Stimulated activated CD8-positive, alpha-beta memory T cell treated with anti-CD3 and anti-CD28 coated beads, Interleukin-4, amount 100 ng/mL, for 48 hours (primary cell): ENCODE measurements at places on chromosomes 4 and X.
A peak's percentile ranks its signal among the peaks of the same experiment; 100 is the strongest.

DNA sequence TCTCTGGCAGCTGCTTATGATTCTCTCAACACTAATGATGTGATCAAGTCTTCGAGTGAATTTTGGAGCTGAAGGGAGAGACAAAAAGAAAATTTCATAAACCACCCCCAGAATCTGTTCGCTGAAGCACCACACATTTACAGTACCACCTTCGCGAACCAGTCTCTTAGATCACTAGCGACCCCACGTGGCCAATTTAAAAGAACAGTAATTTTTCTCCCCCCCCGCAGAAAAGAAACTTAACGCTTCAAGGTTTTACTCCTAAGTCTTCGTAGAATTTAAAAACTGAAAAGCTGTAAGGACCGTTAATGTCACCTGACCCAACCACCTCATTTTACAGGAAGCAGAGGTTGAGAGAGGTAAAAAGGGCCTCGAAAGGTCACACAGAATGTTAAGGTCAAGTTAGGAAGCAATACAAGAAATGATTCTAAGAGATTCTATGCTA, 187.5 kb downstream of the QDPR start:
- DNase-seq: peak; percentile 68

- DNase-seq: no peak
Observed at GRCh38 chr4:53422367-53422766, 44.9 kb downstream of the FIP1L1 start.

DNA sequence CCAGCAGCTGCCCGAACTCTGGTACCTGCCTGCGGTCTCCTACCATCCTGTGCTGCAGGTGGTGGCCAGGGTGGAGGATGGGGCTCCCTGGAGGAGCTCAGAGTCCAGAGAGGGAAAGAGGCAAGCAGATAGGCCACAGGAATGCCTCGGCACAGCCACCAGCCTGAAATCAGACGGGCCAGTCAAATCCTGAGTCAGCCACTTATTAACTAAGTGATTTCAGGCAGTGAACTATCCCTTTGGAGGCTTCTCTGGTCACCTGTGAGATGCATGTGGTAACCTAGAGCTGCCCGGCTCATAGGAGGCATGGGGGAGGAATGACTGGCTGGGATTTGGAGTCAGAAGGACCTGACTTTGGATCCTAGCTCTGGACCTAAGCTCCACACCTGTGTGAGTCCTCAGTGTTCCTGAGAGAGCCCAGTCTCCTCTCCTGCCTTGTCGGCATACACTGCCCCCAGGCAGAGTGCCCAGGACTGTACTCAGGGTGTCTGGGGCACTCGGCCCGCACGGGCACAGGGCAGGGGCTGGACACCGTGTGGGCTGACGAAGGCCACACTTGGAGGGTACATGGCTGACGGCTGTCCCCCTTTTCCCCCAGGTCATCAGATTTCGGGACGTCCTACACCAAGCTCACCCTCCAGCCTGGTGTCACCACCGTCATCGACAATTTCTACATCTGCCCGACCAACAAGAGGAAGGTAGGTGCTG, 96.4 kb upstream of the PSAPL1 start:
- no peak for DNase-seq

GRCh38 chr4:180618396-180618795, 1624.8 kb upstream of the TENM3 start:
- no peak for DNase-seq

DNA sequence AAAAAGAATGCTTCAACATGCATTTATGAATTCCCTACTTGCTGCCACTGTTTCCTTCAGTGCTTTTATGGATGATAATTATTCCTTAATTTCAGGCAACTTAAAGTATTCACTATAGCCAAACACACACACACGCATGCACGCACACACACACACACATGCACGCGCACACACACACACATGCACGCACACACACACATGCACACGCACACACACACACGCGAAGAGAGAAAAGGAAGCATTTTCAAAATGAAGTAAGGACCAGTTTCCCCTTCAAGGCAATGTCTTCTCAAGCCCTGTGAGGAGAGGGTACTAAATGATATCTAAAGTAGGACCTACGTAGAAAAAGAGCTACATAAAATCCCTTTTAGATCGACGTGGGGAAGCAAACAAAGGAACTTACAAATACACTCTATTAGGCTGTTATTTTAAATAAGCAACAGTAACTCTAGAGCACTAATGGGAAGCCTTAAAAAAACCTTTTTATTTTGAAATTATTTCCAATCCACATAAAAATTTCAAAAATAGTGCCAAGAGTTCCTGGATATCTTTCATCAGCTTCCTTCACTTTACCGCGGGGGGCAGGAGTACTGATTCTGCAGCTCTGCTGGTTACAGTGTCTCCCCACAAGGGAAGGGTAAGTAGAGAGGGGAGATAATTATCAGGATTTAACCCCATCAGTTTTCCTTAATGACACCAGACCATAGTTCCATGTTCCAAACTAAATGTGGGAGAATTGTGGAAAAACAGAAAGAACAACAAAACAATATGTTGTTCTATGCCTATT, 13.7 kb downstream of the IRF2 start:
- no peak for DNase-seq

DNA sequence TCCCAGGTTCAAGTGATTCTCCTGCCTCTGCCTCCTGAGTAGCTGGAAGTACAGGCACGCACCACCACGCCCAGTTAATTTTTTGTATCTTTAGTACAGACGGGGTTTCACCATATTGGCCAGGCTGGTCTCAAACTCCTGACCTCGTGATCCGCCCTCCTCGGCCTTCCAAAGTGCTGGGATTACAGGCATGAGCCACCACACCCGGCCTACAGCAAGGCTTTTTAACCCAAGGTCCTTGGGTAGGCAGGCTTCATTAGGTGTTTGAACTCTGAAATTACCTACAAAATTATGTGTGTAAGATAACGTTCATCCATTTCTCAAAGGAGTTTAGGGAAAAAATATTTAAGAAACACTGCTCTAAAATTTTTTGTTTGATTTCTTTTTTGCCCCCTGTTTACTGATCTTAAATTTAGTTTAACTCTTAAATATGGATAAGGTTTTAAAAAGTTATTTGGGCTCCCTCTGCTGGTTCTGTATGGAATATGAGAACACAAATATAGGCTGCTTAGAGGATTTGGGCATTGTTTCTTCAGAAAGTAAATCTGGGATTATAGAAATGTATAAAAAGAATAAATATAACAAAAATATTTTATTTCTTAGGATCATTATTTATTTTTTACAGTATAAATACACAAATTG, 92.8 kb downstream of the CBR4 start:
- DNase-seq: no peak

GRCh38 chr4:8786166-8786565, 85.5 kb downstream of the HMX1 start:
- no peak for DNase-seq

DNA sequence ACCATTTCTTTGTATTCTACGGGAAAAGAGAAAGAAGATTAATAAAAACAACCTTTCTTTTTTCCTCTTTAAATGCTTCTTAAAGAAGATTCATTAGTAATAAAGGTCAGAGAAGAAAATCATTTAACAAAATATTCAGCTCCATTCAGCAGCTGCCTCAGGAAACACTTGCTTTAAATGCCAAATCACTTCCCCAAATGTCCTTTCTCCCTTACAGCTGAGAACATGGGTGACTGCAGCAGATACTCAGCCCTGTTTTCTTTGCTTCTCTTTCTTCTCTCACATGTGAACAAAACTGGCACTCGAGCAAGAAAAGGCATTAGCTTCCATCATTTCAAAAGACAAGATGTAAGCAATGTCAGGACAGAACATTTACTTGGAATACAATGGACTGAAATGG, 120.2 kb downstream of the INPP4B start:
- no peak for DNase-seq

DNA sequence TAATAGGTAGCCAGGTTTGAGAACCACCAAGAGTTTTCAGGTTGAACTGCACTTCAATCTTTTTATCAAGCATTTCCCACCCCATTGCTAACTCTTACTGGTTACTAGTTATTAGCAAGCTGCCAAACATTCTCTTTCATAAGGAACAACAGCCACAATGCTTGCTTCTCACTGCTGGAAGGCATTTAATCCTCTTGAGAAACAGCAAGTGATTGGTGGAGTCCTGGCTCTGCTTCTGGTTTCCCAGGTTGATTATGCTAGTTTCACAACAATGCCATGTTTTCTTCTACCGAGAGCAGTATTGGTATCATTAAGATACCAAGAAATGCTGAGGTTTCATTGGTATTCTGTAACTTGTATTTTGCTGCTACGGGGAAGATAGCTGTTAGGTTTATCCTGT, 32.2 kb upstream of the TXLNG start:
- no peak for DNase-seq

GRCh38 chrX:134416087-134416486, 43.9 kb upstream of the HPRT1 start:
- DNase-seq: no peak

DNA sequence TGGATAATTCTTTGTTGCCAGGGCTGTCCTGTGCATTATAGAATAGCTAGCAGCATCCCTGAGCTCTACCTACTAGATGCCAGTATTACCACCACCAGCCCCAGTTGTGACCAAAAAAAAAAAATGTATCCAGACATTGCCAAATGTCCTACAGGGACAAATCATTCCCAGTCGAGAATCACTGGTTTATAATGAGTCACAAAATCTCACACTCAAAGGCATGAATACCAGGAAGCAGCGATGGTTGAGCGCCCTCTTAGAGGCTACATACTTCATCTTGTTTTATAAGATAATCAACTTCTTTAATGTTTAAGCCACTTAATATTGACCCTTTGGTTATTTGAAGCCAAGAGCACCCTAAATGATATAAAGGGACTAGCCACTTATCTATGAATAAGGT, 297.3 kb downstream of the DHX15 start:
- no peak for DNase-seq

DNA sequence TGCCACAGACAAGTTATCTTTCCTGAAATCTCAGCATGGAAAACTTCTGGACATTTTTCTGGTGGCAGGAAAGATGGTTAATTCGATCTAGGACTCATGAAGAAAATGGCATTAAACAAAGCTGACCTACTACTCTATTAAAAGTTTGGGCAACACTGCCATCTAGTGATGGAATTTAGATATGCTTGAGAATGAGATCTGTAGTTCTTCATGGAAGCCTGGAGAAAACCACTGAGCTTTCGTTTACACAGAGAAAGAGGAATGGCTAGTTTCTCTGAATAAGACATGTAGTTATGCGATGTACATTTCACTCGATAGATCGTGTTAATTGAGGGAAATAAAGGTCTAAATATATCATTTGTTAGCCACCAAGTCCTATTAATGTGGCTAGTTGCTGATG, 51.7 kb upstream of the CHRDL1 start:
- DNase-seq: no peak

DNA sequence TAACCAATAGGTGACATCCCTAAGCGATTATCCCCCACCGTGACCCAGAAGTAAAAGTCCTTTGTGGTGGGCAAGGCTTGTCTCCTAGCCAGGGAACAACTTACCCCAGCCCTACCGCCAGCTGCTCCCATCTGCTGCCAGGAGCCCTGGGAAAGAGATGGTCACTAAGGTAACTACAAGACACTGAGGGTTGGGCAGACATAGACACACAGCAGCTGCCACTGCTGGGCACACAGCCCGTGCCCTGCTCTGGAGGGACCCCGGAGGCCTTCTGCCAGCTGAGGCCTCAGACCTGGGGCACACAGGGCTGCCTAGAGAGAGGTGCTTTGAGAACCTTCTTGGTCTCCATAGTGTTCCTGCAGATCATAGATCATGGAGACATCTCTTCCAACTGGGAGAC, 53.0 kb upstream of the PROM1 start:
- no peak for DNase-seq

DNA sequence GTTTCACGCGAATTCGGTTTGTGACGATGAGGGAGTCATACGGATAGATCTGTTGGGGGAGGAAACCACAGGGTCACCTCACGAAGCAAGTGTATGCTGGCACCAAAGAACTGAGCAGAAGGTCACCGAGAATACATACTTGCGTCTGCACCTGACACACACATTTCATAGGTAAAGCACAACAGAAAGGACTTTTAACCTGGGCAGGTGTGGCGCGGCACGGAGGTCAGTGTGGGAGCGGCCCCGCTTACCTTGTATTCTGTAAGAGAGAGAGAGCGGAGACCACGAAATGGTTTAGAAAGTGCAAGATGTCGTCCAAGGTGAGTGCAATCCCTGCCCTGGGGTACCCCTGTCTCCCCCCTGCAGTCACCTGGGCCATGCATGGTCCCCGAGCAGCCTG, 43.6 kb upstream of the AFAP1 start:
- DNase-seq: no peak

GRCh38 chrX:149631234-149632165, at the start of gene TMEM185A:
Gene TMEM185A, minus strand, starts transcription at chrX:149631792. Its CDS starts 212 bp downstream, at chrX:149631580.
- peak; percentile 80 for DNase-seq

DNA sequence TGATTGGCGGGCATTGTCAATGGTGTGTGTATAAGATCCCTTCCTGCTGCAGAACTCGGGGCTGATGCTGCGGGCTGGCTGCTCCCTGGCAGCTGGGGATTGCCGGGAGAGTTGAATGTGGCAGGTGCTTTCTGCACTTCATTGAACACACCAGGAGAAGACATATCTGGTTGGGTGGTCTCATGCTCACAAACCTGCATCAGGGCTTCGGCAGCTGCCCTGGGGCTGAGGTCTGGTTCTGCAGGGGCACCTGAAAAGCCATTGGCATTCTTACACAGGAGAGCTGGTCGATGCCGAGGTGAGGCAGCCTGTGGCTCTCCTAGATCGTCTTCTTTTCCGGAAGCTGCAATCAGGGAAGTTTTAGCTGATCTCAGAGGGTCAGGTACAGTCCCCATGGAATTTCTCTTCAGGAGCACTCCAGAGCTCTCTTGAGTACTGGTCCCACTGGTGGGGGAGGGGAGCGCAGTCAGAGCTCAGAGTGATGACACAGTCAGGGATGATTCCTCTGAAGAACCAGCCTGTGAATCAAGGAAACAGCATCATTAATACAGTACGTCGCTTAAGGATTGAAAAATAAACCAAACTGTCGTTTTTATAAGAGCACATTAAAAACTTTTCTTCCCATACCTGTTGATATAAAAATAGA, 57.8 kb downstream of the GPRIN3 start:
- DNase-seq: no peak

- DNase-seq: no peak
Observed at GRCh38 chr4:70556856-70557255, 35.2 kb upstream of the AMBN start.

- DNase-seq: no peak
Observed at GRCh38 chr4:43399726-43400125, 507.2 kb downstream of the GRXCR1 start.

DNA sequence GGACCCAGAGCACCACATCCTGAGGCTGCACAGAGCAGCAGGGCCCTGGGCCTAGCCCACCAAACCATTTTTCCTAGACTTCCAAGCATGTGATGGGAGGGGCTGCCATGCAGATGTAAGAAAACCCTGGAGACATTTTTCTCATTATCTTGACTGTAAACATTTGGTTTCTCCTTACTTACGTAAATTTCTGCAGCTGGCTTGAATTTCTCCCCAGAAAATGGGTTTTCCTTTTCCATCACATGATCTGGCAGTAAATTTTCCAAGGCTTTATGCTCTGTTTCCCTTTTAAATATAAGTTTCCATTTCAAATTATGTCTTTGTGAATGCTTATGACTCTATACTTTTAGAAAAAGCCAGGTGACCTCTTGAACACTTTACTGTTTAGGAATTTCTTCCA, 945.9 kb upstream of the NDST4 start:
- no peak for DNase-seq
